ENCODE measurements at places on chromosomes 2 and 18.

- no peak for DNase-seq
These were observed 579 bp downstream of the ARHGEF4 start for GRCh38 chr2:130837175-130837810.

GRCh38 chr2:48943436-48943835, 187.9 kb upstream of the LHCGR start:
- DNase-seq = no peak

- no peak for DNase-seq
These were observed 25.5 kb downstream of the TMEM247 start for GRCh38 chr2:46504685-46505471.

DNA sequence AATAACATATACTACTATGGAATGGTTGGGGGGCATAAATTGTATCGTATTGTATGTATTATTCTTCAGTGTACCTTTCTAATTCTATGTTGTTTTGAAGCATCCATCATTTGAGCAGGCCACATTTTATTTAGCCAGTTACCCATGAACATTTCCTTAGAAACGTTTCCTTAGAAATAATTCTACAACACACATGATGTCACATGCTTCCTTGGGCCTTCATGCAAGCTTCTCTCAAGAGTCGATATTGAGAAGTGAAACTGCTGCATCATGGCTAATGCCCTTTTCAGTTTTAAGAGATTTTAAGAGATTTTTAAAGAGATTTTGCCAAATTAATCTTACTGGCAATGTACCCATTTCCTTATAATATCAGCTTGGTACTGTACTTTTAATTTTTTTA, 63.9 kb downstream of the ALPK2 start:
- no peak for DNase-seq

- DNase-seq = no peak
These were observed 10.1 kb downstream of the SERPINB8 start for GRCh38 chr18:63980027-63980426.

GRCh38 chr2:65199891-65200290, 27.7 kb upstream of the ACTR2 start:
- no peak for DNase-seq

GRCh38 chr2:127762846-127763245, 48.1 kb downstream of the WDR33 start:
- DNase-seq = no peak
